GM03348 (cell line): ENCODE measurements at places on chromosomes 4 and X.

DNA sequence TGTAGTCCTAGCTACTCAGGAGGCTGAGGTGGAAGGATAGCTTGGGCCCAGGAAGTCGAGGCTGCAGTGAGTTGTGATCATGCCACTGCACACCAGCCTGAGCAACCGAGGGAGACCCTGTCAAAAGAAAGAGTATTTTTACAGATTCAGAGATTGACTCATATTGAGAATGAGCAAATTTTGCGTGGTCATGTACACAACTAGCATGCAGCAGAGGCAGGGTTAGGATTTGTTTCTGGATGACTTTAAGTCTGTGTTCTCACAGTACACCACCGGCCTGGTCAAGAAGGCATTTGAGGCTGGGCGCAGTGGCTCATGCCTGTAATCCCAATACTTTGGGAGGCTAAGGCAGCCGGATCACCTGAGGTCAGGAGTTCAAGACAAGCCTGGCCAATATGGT lies 44.8 kb upstream of the CBR4 start:
- no peak for DNase-seq

DNA sequence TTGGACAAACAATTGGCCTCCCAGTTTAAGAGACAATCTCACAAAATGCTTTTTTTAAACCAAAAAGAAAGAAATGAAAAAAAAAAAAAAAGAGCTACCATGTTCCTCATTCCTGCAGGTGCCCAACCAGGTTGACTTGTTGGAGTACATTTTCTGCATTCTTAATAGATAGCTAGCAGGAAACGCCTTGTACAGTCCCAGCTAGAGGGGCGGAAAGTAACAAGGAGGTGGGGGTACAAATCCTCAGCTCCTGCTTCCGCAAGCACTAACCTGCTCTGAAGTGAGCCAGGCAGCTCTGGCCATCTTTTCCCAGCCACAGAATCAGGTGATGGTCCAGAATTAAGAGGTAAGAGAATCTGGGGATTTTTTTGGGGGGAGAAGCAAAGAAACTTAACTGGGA lies at the start of gene VGLL1:
VGLL1 (plus strand) TSS at position 265 of the 400 bp plus-strand sequence. CDS start 3,806 bp downstream, outside the sequence.
- no peak for DNase-seq

GRCh38 chr4:118850488-118851173 lies 14.7 kb upstream of the SEC24D start:
- peak; percentile 23 for DNase-seq

- peak; percentile 47 for DNase-seq
These were observed 37.4 kb downstream of the LHFPL1 start for GRCh38 chrX:112642349-112642748.

DNA sequence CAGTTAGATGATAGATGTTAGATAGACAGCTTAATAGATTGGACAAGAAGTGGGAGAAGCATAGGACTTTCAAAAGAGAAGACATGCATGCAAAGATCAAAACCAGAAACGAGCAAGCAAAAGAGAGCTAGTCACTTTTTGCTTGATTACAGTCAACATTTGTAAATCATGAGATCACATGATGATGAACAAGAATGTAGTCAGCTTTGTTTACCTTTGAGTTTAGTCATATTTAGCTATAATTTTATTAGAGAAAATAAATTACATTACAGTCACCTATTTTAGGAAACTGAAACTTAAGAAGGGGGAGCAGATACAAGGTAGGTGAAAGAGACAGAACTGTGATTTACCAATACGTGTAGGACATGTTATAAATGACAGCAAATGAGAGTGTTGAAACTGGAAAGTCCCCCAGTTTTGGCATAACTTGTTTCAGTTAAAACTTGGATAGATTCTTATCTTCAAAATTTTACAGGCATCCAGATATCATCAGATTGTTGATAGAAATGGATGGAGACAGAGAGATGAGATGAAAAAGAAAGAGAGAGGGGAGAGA lies 1083.1 kb upstream of the PCDH10 start:
- DNase-seq: no peak

GRCh38 chr4:53365121-53365485 lies 758 bp downstream of the SCFD2 start:
- DNase-seq: peak; percentile 31

DNA sequence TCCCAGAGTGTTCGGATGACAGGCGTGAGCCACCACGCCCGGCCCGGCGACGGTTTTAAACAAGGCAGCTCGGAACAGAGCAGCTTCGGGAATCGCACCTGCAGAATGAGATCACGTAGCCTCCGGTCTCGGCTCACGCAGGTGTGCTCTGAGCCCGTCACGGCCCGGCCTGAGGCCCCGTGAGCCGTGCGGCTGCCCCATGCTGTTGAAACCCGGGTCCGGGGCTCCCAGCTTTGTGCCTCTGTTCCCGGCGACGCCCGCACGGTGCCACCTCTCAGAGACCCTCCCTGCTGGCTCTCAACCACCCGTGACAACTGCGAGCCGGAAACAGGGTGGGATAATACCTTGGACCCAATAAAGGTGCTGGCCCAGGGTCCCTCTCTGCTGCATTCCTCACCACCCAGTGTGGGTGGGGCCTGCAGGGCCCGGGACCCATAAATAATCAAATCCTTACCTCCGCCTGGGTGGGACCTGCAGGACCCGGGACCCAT lies 13.4 kb upstream of the PLCXD1 start:
- no peak for DNase-seq

- DNase-seq: no peak
These were observed 33.9 kb upstream of the ATP6AP2 start for GRCh38 chrX:40546870-40547269.

DNA sequence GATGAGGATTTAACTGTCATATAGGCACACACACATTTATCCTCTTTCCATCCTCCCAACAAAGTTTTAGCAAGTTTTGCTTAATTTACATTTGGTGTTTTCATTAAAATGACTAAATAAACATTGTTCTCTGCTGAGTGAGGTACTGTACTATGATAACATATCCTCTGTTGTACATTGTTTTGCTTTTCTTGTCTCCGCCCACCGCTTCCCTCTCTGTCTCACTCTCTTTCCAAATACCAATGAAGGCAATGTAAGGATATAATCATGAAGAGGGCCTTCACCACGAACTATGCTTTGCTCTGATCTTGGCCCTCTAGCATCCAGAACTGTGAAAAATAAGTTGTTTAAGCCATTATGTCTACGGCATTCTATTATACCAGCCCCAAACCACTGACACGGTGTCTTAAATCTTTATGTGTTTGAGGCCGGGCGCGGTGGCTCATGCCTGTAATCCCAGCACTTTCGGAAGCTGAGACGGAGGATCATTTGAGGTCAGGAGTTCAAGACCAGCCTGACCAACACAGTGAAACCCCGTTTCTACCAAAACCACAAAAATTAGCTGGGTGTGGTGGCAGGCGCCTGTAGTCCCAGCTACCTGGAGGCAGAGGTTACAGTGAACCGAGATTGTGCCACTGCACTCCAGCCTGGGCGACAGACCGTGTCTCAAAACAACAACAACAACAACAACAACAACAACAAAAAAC lies 65.3 kb downstream of the HPRT1 start:
- DNase-seq: no peak

DNA sequence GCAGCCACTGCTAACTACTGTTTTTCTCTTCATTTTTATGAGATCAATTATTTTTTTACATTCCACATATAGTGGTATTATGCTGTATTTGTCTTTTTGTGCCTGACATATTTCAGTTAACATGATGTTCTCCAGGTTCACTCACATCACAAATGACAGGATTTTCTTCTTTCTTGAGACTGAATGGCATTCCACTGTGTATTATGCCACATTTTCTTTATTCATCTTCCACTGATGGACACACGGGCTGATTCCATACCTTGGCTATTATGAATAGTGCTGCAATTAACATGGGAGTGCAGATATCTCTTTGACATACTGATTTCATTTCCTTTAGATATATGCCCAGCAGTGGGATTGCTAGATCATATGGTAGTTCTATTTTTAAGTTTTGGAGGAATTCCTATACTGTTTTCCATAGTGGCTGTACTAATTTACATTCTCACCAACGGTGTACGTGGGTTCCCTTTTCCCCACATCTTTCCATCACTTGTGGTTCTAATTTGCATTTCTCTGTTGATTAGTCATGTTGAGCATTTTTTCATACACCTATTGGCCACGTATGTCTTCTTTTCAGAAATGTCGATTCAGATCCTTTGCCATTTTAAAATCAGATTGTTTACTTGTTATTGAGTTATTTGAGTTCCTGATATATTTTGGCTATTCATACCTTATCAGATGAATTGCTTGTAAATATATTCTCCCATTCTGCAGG lies 14.9 kb upstream of the ZCCHC4 start:
- no peak for DNase-seq

DNA sequence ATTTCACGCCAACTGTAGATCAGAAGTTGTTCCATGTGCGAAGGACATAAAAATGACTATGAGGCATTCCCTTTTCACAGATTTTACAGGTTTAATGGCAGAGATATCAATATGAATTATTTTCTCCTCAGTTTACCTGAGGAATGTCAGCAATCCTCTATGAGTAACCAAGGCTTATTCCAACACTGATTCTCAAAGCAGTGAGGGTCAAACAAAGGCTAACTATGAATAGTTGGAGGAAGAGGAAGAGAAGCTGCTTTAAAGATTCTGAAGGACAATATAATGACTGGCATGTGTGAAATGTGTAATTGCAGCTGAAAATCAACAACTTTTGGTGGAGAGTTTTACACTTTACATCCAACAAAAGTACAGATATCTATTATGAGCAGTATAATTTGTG lies 29.1 kb downstream of the NAF1 start:
- DNase-seq: no peak

- DNase-seq: no peak
These were observed 52.1 kb downstream of the NYX start for GRCh38 chrX:41499195-41499594.

DNA sequence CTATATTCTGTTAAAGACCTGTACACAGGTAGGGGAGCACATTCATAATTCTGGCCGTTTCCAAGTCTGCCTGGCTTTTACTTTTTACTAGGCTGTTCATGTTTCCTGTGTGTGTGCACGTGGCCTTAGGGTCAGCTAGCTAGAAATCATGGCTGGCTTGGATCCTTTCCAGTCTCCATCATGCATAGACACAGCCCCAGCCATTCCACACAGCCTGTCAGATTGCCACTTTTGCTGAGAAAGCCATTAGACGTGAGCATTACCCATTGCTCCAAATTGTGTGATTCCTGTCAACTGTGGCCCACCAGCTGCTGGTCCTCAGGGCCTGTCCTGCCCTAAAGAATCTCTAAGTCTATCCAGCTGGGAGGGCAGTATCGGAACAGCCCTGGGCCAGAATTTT lies 11.4 kb upstream of the SORCS2 start:
- no peak for DNase-seq

DNA sequence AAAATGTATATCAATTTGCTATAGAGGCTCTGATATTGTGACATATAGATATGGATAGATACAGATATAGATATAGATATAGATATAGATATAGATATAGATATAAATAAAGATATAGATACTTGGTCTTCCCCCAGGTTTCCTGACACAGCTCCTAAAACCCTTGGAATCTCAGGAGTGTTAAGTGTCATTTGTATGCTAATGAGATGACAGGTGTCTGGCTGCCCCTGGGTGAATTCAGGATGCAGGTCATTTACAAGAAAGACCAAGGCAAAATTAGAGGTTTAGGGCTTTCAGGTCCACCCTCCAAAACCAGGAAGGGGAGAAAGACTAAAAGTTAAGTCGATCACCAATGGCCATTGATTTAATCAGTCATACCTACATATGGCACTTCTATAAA lies 1034.8 kb downstream of the PDHA2 start:
- DNase-seq: no peak

GRCh38 chrX:109501176-109501575 lies 19.3 kb upstream of the GUCY2F start:
- no peak for DNase-seq

GRCh38 chr4:13528821-13529127 lies 15.5 kb downstream of the NKX3-2 start:
- DNase-seq: peak; percentile 6

GRCh38 chr4:7199129-7199725 lies 6.9 kb downstream of the SORCS2 start:
- DNase-seq: no peak

- DNase-seq: no peak
These were observed 43.0 kb downstream of the SEPSECS start for GRCh38 chr4:25117274-25117673.

GRCh38 chr4:36854554-36854953 lies 390.0 kb upstream of the NWD2 start:
- DNase-seq: no peak

DNA sequence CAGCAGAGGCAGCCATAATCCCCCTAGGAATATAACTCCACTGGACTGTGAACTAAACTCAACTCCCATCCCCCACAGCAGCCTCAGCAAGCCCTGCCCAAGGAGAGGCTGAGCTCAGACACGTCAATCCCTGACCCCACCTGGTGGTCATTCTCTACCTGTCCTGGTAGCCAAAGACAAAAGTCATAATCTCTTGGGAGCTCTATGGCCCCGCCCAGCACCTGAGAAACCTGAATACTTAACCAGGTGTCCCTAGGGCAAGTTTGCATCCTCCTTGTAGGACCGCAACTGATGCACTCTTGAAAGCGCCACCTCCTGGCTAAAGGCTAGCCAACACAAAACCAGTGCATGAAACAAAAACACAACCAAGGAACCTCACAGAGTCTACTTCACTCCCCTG lies 18.4 kb downstream of the CT47B1 start:
- DNase-seq: no peak

DNA sequence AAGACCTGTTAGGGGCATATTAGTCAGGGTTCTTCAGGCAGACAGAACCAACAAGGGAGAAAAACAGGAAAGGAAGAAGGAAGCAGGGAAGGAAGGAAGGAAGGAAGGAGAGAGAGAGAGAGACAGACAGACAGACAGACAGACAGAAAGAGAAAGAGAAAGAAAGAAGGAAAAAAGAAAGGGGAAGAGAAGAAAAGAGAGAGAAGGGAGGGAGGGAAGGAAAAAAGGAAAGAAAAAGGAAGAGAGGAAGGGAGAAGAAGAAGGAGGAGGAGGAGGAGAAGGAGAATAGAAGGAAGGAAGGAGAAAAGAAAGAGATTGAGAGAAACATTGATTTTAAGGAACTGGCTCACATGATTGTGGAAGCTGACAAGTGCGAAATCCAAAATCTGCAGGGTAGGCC lies 89.0 kb downstream of the DHX15 start:
- no peak for DNase-seq

DNA sequence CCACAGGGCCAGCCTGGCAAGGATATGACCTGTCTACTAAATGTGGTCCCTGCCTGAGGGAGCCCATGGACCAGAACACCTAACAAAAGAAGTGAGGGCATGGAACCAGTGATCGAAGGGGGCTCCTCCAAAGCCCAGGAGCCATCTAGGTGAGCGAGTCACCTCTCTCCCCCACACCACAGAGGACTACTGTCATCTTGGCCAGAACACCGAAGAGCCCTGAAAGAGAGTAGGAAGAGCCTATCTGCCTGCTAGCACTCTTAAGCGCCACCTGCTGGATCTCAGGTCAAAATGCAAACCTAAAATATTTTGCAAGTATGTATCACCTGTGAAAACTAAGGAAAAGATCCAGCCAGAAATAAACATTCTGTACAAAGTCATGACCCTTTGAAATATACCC lies 137.9 kb upstream of the ZXDB start:
- DNase-seq: peak; percentile 17
